WERI-Rb-1 (cell line): ENCODE measurements at places on chromosomes 3 and 15.

DNA sequence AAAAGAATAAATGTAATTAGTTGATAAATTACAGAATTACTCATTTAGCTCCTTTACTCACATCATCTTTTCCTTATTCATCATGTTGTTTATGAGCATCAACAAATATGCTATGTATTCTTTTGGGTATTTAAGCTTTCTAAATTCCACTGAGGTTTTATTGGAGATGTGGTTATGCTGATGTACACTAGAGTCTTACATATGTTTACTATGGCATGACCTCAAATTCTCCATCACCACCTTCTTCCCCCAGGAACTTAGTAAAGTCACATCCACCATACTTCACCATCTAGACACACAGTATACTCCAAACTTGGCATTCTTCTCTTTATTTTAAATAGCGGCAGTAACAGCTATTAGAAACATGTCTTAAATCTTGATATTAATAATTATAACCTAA, 74.1 kb upstream of the MELTF start:
- DNase-seq = no peak

DNA sequence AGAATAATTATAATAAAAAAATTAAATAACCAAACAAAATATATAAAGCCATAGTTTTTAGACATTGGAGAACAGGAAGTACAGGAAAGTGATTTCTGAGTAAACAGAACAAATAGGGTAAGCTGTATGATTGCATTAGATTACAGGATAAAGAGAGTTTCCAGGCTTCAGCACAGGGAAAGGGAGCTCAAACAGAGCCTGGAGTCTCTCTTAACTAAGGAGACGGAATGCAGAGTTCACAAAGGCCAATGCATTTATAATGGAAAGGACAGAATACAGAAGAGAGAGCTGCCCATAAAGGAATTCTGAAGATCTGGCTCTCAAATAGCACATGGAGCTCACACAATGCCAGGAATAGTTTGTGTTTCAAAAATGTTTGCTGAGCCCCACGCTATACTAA, 42.0 kb upstream of the OTOL1 start:
- no peak for DNase-seq

- no peak for DNase-seq
These were observed 33.3 kb downstream of the TM4SF18 start for GRCh38 chr3:149299938-149300801.

DNA sequence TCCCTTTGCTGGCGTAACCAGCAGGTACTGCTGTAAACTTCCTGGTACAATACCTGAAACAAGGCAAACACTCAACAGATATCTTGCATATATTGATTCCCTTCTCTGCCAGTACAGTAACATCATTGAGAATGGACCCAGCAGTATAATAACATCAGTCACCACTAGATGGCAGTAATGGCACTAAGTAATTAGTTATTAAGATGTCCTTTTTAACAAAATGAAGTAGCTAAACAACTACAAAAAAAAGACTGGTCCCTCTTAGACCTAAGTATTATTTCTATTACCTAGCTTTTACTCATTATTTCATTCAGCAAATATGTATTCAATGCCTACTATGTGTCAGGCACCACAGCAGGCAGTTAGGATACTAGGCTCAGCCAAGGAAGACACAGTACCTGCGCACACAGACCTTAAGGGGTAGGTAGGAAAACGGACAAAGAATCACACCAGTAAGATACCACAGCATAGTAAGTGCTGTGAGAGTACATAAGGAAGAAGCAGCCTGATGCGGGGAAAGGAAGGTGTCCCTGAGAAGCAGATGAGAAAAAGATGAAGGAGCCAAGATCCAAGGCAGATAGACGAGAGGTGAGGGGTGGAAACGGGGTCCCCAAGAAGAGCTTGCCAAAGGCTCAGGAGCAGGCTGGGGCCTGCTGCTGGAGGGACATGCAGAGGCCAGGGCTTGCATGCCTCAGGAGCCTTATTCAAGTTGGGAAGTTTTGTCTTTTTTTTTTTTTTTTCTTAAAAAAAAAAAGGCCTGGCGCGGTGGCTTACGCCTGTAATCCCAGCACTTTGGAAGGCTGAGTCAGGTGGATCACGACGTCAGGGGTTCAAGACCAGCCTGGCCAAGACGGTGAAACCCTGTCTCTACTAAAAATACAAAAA, 102.7 kb upstream of the CHD2 start:
- DNase-seq = peak; percentile 24

GRCh38 chr3:160842021-160843005, 86.3 kb downstream of the PPM1L start:
- no peak for DNase-seq

DNA sequence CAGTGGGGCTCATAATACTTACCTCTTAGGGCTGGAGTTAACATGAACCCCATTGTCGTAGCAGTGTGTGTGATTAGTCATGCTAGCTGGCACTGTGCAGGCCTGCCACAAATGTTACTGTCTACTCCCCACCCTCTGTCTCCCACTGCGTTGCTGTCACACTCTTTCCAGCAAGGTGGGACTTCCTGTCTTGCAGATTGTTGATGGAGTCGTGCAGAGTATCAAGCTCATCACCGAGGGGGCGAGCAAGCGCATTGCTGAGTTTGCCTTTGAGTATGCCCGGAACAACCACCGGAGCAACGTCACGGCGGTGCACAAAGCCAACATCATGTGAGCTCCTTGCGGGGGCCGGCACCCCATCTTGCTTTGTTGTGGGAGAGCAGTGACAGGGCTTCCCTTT, 12.9 kb downstream of the IDH3A start:
- DNase-seq = no peak

GRCh38 chr3:148400754-148401153, 296.9 kb upstream of the AGTR1 start:
- DNase-seq = no peak

DNA sequence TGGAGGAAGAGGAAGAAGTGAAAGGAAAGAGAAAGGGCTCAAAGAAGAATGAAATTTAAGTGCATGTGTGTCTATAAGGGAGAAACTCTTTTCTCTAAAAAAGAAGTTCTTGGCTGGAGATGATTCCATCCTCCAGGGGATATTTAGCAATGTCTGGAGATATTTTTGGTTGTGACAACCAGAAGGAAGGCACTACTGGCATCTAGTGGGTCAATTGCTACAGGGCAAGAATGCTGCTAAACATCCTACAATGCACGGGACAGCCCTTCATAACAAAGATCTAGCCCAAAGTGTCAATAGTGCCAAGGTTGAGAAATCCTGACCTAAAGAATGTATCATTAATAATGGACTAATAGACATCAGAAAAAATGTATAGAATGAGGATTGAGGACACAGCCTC, 57.4 kb upstream of the ST3GAL6 start:
- no peak for DNase-seq

DNA sequence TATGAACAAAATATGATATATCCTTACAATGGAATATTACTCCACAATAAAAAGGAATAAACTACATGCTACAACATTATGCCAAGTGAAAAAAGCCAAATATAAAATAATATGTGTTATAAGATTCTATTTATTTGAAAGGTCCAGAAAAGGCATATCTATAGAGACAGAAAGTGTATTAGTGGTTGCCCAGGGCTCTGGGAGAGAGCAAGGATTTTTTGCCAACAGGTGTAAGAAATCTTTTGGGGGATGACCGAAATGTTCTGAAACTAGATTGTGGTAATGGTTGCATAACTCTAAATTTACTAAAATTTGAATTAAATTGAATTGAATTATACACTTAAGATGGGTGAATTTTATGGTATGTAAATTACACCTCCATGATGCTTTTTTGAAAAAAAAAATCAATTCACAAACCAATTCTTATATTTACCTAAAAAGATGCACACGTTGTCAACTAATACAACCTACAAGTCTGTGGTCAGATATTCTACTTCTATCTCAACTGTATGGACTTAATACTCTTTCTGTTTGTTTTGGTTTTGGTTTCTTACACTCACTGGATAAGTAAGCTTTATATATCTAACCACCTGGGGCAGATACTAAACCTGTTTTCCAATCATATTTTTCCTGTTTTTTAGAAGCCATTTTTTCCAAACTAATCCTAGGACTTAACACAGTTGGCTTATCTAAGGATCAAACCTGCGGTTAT, 75.8 kb downstream of the FBN1 start:
- DNase-seq = no peak

DNA sequence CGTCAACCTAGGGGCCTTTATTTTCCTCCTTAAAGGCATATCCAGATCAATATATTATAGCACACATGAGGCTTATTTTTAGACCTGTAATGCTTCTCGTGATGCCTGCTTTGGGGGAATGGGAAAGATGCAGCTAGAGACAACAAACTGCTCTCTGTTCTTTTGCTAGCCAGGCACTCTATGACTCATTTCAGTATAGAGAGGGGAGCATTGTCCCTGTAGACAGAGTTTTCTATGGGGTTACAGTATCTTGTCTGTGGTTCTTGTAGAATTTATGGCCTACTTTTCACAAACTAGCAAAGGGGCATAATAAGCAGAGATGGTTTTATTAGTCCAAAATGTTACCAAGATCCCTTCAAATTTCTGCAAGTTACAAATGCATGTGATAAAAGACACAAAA, 305.6 kb downstream of the LSAMP start:
- DNase-seq = no peak

- DNase-seq = no peak
These were observed 210.2 kb downstream of the XXYLT1 start for GRCh38 chr3:195060531-195061291.

GRCh38 chr3:124845406-124845805, 41.8 kb downstream of the ITGB5 start:
- DNase-seq = no peak

DNA sequence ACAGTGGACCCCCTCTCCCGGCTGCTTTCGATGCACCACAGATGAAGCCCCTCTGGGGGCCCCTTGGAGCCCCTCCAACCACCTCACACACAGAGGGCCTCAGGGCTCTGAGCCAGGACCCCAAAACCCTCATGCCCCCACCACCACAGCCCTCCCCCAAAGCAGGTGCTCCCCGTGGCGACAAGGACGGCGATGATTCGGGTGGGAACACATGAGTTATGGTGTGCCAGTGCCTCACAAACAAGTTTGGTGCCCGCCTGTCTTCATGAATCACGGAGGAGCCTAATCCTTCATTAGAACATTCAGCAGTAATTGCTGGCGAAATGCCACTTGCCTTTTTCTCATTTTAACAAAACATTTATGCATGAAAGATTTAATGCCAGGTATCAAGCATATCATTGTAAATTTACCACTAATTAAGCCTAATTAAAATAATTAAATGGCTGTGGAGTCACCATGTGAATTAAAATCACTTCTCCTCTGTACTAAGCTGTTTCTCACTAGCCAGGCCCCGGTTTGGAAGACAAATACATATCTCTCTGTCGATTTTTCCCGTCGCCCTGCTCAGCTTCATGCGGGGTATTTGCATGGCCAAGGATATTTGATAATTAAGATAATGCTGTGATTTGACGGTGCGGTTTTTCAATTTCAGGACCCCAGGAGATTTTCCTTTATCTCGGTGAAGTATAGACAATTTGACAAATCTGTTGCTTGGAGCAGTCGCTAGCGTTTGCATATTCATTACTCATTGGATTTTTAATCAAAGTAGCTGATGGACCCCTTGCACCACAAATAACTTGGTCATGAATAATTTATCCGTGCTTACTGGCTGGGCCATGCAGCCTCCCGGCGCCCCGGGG, 157.0 kb downstream of the TLE3 start:
- DNase-seq = no peak

- no peak for DNase-seq
These were observed 773.5 kb downstream of the SQOR start for GRCh38 chr15:46408312-46408711.

DNA sequence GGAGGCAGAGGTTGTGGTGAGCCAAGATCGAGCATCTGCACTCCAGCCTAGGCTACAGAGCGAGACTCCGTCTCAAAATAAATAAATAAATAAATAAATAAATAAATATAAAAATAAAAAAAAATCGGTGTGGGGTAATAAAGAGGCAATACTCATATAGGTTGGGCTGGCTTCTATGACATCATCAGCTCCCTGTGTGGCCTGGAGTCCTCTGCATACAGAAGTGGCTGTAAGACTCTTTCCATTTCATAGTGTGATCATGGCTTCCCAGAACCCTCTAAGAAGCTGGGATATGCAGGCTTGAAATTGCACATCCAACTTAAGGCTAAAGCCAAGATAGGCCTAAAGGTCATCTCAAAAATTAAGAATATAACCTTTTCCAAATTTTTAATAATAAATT, 101.6 kb downstream of the ZIC4 start:
- no peak for DNase-seq

DNA sequence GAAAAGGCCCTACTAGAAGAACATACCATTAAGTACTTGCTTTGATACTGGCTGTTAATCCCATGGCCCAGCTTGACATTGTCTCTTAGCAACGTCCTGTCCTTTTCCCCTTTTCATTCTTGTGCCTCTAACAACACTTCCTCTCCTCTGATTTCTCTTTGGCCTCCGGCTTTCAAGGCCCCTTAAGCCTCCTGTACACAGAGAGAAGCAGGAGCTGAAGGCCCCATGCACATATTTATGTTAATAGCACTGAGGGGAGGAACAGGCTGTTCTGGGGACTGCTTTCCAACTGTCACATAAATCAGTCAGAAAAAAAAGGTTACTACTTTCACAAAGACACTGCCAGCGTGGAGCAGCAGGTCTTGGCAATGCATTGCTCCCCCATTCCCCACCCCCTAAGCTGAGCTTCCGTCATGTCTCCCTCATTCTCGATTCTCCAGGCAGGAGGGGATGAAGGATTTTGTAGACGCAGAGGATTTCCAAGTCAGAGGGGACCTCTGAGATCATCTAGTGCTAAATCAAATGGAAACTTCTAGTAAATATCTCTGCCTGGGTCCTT, 257.4 kb upstream of the ADAMTS9 start:
- peak; percentile 79 for DNase-seq

DNA sequence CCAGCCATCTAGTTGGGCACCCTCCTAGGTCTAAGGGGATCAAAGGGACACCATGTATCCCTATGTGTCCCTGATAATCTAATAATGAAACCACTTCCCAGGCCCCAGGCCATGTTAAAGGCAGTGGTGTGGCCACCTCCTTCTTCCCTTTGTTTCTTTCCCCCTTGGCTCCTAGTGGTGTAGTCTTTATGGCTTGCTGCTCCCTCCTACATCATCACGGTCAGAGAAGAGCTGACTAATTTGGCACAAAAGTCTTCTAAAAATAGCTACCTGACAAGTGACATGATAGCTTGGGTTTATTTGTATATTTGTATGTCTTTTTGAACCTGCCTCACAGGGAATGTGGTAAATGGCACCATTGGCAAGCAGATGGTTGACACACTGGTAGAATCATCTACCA, 131.0 kb upstream of the CHRM5 start:
- no peak for DNase-seq

DNA sequence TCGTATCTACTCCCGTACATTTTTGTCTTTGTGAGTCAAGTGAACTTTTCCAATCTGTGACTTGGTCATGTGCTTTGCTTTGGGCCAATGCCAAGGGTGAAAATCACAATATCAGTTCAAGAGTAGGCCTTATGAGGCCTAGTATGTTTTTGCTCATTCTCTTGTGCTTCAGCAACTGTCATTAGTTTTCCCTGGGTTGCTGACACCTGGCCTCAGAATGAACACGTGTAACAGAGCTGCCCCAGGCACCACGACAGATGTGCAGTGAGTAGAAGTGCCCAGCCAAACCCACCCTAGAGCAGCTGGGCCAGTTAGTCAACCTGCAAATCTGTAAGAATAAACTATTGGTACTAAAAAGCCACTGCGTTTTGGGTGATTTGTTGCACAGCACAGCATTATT, 460.3 kb upstream of the WNT5A start:
- DNase-seq = no peak
